ENCODE measurements at places on chromosomes 2 and 18.
A peak's percentile ranks its signal among the peaks of the same experiment; 100 is the strongest.

- no peak for DNase-seq
These were observed 31.4 kb upstream of the ZNG1B start for GRCh38 chr2:113406114-113406513.

- no peak for DNase-seq
These were observed 376.0 kb upstream of the KLHL29 start for GRCh38 chr2:23008951-23009350.

GRCh38 chr2:230330725-230331124 lies 3.7 kb downstream of the SP140L start:
- no peak for DNase-seq

DNA sequence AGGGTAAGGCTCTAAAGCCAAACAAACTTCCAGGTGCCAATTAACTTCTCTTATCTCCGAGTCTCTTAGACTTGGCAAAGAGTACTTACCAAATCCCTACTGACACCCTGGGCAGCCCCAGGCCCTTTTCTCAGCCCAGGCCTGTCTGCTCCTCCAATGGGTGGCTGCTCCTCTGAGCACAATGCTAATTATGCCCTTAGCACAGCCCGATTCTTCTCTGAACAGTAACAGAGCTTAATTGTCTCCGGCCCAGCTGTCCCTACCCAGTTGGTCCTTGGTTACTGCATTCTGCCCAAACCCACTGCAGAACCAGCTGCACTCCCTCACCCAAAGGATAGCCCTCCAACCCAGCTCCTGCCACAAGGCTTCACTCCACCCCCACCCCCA lies 110.3 kb downstream of the SMAD7 start:
- DNase-seq, result no peak

- no peak for DNase-seq
These were observed 130.7 kb downstream of the ZFP36L2 start for GRCh38 chr2:43095533-43096295.

DNA sequence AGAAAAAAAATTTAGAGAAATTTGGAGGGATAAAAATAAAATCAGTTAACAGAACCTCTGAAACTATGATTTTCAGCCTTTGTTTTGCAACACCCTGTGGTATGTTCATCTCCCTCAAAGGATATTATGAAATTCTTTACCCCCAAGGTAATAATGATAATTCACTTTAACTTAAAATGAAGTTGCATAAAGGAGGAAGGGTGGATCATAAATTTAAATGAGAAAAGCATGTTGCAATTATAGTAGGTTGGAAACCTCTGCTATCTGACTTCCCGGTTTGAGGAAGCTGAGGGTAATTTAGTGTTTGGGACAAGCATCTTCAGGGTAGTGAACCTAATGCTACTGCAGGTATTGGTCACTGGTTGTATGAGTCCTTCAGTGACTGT lies 102.9 kb downstream of the BABAM2 start:
- DNase-seq, result no peak

GRCh38 chr2:25103287-25103871 lies 61.5 kb downstream of the EFR3B start:
- no peak for DNase-seq

GRCh38 chr2:38494394-38494793 lies 108.3 kb downstream of the HNRNPLL start:
- DNase-seq, result no peak

DNA sequence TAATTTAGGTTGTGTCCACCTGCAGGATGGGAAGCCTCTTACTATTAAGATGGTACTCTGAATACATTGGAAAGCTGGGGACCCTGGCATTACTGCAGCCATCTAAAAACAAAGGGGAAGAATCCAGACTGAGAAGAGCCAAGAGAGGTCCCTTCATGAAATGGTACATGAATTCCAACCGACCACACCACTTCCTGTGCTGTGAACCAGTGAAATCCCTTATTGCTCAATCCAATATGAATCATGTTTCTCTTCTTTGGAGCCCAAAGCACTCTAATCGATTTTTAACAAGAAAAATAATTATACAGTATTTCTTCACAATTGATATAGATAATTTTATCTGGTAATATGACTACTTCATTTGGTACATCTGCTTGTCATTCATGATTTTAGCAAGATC lies 479.7 kb upstream of the RAB6C start:
- no peak for DNase-seq

- no peak for DNase-seq
These were observed 37.0 kb downstream of the IMMT start for GRCh38 chr2:86158286-86158685.

- DNase-seq, result no peak
These were observed 20.5 kb upstream of the IL1RL2 start for GRCh38 chr2:102166189-102166845.

- no peak for DNase-seq
These were observed 119.7 kb upstream of the NFATC1 start for GRCh38 chr18:79275992-79276391.

DNA sequence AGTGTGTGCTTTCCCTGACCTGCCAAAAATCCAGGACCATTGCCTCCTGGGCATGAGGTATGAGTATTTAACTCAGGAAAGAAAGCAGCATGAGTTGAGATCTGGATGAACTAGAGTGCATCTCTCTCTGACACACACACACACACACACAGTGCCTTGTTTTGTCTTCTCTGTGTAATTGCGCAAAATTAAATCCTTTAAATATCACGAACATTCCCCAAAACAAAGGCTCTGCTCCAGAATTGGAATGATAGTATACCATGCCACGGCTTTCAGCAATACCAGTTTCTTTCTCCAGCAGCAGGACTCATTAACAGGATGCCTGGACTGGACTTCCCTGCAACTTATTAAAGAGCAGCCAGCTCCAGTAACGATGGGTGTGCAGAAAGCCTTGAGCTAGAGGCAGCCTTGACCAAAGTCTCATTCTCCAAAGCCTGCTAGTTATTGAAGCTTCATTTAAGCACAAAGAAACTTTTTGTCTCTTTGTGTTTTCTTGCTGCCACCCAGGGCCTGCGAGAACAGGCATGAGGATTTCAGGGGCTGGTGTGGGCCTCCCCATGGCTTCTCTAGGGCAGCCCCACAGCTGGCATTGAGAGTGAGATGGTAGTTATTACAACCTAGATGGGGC lies 101.7 kb downstream of the NRP2 start:
- DNase-seq, result no peak

DNA sequence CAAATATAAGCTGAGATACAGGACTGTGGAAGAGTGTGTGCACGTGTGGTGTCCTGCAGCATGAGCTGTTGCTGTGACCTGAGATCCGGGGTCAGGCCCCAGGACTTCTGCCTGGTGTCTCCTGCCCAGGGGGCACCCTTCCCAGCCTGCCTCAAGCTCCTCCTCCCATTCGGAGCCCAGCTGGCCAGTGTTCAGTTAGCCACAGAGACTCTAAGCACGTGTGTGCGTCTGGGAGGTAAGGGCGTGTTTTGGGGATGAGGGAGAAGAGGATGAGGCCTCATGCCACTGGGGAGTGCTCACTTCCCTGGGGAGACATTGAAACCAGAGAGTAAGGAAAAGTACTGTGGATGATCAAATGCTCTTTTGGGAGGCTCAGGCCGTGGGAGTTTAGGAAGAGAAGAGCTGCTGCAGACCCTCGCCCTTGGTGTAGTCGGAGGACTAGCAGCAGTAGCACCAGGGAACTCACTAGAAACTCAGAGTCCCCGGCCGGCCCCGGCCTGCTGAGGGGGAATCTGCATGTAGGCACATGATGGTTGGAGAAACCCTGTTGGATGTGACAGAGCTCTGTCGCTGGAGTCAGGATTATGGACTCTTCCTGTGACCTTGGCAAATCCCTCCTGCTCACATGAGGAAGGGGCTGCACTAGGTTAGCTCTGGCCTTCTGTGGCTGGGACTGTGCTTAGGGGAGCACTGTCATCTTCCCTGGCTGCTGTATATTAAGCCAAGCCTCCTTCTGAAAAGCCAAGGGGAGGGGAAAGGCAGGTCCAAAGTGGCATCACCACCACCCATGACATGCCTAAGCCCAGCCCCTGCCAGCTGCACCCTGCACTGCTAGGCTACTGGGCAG lies 231.1 kb downstream of the DYSF start:
- DNase-seq, result no peak

- DNase-seq, result no peak
These were observed 22.4 kb downstream of the NCOA1 start for GRCh38 chr2:24513281-24514071.

- no peak for DNase-seq
These were observed 154.7 kb upstream of the LYPD1 start for GRCh38 chr2:132824716-132825115.

- DNase-seq, result no peak
These were observed 1.4 kb upstream of the LAPTM4A start for GRCh38 chr2:20052861-20053281.

DNA sequence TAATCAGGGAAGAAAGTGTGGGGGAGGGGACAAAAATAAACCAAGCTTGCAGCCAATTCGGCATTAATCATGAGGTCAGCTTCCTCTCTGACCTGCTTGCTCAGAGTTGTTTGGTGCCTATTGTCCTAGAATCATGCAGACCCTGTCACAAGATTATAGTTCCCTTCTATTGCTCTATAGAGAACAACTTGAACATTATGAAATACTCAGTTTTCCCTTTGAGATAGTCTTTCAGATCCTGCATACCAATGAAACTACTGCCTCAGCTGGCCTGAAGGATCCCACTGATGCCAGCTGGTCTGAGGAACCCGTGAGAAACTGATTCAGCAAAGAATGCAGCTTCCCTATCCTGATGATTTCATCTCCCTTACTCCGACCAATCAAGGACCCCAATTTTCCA lies 955 bp upstream of the BBS5 start:
- DNase-seq, result no peak

DNA sequence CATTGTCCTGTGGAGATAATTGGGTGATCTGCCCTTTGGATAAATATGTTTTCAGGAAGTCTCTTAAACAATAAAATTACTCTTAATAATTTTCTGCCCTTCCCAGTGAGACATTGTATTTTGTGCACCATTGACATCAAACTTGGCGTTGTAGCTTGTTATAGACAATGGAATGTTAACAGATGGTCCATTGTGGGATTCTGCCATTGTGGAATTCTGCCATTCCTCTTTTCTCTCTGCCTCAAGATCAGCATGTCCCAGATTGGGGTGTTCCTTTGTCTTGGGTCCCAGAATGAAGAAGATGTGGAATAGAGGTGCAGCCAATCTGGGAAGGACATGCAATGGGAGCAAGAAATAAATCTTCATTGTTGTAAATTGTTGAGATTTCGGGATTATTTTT lies 15.1 kb upstream of the LDAH start:
- no peak for DNase-seq

- DNase-seq, result peak; percentile 58
These were observed 1.3 kb downstream of the BCL2 start for GRCh38 chr18:63317982-63318888.

- no peak for DNase-seq
These were observed 18.7 kb upstream of the ASPRV1 start for GRCh38 chr2:69979902-69980807.

DNA sequence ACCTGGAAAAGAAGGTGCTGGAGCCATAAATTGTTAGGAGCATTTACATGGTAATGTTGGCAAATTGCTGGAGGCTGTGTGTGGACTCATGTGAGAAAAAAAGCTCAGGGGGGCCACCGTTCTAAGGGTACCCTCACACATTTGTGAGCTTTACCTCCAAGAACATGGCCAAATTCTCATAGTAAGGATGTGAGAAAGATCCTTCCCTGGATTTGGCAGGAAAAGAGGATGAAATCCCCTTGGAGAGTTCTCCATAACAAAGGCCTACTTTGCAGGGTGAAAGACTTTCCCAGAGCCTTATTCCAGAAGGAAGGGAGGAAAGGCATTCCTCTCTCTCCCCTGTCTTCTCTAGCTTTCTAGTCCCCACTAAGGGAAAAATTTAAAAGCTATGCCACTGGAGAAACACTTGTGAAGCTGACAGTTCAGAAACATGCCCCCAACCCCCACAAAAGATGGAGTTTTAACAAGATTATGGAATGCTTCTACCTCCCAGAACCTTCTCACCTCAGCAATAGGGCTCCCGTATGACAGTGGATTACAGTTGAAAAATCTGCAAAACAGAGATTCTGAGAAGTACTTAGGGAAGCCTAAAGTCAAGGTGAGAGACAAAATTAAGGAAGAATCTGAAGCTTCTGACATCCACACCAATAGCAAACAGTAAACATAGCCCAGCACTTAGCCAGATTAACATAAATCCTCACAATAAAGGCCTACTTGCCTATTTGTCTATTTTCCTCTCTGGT lies 20.2 kb upstream of the ERMN start:
- DNase-seq, result no peak

GRCh38 chr2:96245609-96246390 lies 20.0 kb downstream of the TMEM127 start:
- DNase-seq, result no peak

Measured in GM12892 (cell line).